NCI-H69 (cell line): ENCODE measurements at places on chromosomes 6 and 20.

DNA sequence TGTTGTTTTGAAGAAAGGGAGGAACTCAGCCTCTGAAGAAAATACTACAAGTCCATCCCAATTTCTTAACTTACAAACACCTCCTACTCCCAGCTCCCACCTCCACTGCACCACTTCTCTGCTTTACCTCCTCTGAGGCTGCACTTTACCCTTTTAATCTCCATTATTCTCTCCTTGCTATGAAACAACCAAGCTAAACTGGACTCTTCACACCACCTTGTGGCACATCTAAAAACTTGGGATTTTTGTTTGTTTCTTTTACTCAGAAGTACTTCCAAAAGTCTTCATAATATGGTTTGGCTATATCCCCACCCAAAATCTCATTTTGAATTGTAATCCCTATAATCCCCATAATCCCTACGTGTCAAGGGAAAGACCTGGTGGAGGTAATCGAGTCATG, 142.2 kb downstream of the MOXD1 start:
- DNase-seq, result peak; percentile 21

DNA sequence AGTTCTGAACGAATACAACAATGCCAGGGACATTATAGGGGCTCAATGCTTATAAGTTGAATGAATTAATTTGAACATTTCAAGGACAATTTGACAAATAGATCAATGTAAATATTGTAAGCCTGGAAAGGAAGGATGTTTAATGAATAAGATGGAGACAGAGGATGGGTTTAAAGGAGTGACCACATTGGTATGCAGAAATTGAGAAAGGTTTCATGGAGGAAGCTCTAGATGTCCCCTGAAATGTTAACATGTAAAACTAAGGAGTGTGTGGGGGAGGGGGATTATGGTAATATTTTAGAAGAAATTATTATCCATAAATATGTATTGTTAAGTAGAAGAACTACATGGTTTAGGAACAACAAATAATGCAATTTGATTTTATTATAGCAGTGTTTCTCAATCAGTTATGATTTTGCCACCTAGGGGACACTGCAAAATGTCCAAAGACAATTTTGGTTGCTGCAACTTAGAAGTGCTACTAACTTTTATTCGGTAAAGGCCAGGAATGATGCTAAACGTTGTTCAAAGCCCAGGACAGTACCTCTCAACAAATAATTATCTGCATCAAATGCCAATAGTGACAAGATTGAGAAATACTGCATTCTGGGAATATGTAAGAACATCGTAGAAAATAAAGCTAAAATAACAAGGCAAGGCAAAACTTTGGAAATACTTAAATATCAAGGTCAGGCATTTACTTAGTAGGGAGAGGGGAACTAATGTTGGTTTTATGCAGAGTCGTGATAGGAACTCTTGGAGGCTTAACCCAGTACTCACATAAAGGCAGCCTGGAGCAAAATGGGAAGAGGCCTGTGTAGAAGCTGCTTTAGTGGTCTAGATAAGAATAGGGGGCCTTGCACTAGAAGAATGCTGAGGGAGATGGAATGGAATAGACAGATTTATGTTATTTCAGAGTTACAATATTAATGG, 686.9 kb upstream of the CITED2 start:
- no peak for DNase-seq

- DNase-seq, result no peak
Observed at GRCh38 chr20:11608736-11609135, 309.0 kb upstream of the BTBD3 start.

GRCh38 chr6:40249935-40250334, 315.7 kb upstream of the MOCS1 start:
- peak; percentile 38 for DNase-seq

DNA sequence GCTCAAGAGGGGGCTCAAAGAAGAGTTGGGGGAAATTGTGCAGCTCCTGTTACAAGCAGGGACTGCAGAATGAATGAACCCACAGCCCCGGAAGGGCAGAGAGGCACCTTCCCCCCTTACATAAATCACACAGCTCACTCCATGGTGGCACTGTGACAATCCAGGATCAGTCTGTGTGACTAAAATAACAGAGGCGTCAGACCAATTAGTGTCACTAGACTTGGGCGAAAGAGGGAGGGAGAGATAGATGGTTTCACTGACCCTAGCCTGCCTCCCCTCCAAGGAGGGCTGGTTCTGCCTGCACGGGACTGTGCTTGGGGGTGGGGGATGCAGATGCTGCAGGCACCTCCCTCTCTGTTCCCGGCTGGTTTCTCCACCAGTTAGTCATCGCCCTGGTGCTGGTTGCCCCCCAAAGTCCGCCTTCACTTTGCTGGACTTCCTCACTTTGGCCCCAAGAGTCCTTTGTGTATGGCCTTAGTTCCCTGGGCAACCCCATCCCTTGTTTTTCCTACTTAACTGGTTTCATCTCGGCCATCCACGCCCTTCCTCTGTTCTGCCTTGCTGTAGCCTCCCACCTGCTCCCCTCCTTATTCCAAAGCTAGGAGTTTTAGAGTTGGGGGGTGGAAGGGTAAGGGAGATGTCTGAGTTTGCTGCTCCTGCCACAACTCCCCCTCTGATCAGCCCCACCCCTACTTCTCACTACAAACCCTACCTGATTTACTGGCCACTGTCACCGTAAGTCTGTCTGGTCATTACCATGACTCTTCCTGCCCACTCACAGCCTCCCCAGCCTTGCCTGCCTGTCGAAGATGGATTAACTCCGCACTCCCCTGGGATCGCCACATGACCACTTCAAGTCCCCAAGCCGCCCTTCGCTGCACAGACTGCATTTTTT, 17.7 kb downstream of the CCDC167 start:
- DNase-seq, result peak; percentile 80

DNA sequence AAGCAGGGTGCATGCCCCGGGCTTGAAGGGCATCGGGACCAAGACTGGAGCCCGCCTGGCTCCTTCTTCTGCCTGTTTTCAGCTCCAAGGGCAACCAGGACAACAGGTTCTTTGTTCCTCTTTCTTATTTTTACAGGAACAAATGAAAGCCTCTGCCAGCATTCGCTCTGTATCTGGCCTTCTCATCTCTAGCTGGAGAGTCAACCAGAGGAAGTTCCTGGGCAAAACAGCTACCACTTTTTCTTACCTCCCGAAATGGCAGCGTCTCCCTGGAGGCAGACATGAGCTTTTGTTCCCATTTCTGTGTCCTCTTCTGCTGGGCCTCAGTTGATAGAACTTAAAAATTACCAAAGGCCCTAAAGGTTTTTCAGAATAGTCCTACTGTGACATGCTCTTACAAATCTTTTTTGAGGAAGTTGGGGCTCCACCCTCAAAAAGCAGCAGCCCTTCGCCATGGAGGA, 74.1 kb upstream of the NAA20 start:
- DNase-seq, result no peak

- no peak for DNase-seq
Observed at GRCh38 chr6:82908661-82909060, 157.0 kb downstream of the UBE3D start.

GRCh38 chr6:116812051-116812650, 16.7 kb downstream of the GPRC6A start:
- no peak for DNase-seq

GRCh38 chr6:26071135-26071534, 16.1 kb upstream of the HFE start:
- no peak for DNase-seq

- DNase-seq, result peak; percentile 89
Observed at GRCh38 chr6:138242987-138243592, 24.8 kb upstream of the PBOV1 start.

DNA sequence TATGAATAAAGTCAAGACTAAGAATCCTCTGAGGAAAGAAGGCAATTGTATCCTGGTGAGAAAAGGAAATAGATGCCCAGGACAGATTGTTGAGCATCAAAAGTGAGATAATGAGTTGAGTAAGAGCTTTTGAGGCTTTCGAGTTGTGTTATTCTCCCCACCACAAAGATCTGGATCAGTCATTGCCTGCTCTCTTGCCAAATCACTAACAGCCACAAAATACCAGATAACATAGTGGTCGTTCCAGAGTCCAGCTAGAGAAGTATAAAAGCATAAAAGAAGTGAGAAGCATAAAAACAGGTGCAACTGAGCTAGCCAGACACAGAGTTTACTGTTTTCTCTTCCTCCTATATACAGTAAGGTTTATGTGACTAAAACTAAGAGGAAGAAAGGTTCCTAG, 4.9 kb downstream of the SPINT4 start:
- DNase-seq, result no peak

GRCh38 chr6:8170245-8170644, 67.9 kb upstream of the EEF1E1 start:
- DNase-seq, result no peak

- DNase-seq, result no peak
Observed at GRCh38 chr6:82705579-82705978, 342.0 kb downstream of the TPBG start.

DNA sequence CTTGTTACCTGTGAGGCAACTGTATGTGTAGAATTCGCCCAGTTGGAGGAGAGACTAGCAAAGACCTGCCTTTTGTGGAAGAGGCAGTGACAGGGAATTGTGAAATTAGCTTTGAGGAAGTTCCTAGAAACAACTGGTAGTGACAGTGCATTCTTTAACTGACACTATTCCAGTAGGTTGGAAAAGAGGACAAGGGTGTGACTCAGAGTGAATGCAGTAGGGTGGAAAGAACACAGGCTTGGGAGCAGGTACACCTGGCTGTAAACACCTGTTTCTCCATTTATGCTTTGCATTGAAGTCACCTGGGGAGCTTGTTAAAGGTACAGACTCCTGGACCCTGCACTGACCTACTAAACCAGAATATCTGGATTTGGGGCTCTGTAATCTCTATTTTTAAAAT, 295.7 kb downstream of the PHACTR1 start:
- peak; percentile 43 for DNase-seq

DNA sequence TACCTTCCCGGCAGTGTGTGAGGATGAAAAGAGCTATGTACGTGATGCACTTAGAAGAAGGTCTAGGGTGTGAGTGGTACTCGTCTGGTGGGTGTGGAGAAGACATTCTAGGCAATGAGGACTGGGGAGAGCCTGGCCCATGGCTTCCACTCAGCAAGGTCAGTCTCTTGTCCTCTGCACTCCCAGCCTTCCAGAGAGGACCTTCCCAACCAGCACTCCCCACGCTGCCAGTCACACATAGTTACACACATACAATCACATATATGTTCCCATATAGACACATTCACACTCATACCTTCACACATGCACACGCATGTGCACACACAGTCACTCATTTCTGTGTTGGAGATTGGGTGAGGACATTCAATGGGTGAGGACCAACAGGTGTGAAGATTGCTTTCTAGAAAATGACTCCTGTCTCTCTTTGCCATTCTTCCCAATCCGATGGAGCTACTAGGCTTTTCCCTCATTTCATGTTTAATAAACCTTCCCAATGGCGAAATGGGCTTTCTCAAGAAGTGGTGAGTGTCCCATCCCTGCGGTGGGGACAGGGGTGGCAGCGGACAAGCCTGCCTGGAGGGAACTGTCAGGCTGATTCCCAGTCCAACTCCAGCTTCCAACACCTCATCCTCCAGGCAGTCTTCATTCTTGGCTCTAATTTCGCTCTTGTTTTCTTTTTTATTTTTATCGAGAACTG, 30.4 kb downstream of the SRSF3 start:
- DNase-seq, result no peak

DNA sequence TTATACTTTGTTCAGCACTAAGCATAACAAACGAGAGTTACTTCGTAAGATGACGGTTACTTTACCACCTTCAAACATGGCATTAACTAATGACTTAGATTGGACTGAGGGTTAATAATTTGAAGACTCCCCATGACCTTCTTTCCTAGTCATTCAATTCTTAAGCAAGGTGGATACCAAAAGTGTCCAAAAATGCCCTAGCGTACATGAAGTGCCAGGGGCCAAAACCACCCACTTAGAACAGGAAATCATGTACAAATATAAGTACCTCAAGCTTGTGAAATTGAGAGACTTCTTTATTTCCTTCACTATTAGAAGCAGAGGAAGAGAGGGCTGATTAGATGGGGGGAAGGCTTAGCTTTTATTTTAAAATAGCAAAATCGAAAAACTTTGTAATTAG, 166.4 kb downstream of the ATXN1 start:
- no peak for DNase-seq

DNA sequence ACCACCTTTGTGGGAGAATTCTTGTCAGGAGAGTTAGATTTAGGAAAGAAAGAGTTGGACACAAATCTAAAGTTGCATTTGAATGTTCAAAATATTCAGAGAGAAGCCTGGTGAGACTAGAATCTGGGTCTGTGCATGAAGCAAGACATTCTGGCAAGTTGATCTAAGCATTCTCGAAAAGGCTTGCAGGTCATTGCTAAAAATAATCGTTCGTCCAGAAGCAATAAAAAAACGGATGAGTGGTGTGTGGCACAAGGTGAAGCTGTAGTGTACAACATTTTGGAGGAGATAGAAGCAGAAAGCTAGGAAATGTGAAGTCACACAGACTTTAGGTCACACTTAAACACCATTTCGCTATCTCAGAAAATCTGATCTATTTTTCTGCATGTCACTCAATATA, 114.9 kb upstream of the IFNGR1 start:
- no peak for DNase-seq

DNA sequence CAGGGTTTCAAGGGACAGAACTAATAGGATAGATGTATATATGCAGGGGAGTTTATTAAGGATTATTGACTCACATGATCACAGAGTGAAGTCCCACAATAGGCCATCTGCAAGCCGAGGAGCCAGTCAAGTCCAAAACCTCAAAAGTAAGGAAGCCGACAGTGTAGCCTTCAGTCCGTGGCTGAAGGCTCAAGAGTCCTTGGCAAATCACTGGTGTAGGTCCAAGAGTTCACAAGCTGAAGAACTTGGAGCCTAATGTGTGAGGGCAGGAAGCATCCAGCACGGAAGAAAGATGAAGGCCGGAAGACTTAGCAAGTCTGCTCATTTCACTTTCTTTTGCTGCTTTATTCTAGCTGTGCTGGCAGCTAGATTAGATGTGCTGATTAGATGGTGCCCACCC, 128.0 kb downstream of the TNFRSF21 start:
- no peak for DNase-seq

- DNase-seq, result peak; percentile 28
Observed at GRCh38 chr20:13873831-13874230, 89.0 kb downstream of the NDUFAF5 start.

DNA sequence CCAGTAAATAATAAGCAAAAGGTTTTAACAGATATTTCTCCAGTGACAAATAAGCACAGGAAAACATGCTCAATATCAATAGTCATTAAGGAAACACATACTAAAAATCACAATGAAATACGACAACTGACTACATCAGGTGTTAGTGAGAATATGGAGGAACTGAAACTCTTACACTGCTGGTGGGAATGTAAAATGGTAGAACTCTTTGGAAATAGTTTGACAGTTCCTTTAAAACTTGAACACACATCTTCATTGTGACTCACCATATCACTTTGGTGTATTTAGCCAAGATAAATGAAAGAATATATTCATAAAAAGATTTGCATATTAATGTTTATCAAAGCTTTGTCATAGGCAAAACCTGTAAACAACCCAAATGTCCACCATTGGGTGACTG, 11.3 kb upstream of the MAP3K5 start:
- DNase-seq, result no peak

GRCh38 chr20:61659246-61659993, 406.3 kb downstream of the TAF4 start:
- DNase-seq, result no peak
